ENCODE measurements at places on chromosomes 6 and 20. TPM values are rescaled to one million over a fixed set of nuclear protein-coding genes. Genes with fewer than 3 reads are reported as not detected.

DNA sequence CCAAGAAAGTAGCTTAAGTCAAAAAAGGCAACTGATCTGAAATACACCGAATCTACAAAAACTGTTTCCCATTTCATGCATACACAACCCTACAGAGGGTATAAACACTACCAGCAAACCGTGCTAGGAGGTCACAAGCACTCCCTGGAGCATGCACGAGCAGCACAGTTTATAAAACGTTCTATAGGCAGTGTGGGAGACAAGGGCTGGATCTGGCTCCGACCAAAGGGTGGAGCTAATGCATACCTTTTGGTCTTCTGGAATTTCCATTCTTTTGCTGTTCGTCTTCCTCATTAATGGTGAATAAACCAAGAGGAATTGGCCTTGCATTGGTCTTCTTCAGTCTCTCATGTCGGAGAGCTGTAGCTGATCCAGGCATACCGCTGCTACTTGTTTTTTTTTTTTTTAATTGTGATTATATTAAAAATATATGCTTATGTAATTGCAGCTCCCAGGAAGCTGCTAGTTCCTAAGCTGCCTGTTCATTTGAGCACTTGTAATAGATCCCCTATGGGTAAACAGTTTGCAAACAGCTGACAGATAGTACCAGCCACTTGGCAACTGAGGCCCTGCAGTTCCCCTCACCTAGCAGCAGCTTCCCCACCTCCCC is 24.5 kb downstream of the MAP7 start:
- no peak for DNase-seq

DNA sequence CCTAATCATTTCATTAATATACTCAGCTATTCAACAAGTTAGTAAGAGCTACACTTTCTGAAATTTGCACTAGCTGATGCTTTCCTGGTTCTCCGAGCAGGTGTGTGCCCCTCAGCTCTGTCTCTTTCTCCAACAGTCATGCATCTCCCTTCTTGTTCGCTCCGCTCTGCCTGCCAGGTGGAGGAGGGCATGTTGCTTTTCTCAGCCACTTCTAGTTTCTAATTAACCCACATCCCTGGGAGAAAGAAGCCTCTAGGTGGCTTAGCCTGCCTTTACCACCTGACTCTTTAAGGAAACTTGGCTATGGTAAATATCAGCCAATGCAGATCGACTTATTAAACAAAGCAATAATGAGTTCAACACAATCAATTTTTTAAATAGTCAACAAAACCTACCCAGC is 34.2 kb downstream of the LRFN2 start:
- DNase-seq: no peak

DNA sequence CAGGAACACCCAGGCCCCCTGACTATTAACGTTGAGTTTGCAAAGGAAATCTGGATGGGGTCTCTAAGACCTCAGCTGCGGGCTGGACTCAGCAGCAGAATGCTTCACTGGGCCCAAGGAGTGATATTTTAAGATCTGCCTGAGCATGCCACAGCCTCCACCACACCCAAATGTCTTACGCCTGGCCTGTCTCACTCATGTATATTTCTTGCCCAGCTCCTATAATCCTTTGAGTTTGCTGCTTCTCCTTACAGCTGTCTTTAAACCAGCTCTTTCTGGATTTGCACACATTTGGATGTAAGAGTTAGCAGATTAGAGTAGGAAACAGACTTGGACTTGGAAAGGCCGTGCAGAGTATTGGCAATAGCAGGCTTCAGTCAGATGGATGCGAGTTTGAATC is 16.4 kb downstream of the CASS4 start:
- no peak for DNase-seq

- DNase-seq: no peak
Measured at GRCh38 chr6:1377526-1377925, 11.8 kb upstream of the FOXF2 start.

DNA sequence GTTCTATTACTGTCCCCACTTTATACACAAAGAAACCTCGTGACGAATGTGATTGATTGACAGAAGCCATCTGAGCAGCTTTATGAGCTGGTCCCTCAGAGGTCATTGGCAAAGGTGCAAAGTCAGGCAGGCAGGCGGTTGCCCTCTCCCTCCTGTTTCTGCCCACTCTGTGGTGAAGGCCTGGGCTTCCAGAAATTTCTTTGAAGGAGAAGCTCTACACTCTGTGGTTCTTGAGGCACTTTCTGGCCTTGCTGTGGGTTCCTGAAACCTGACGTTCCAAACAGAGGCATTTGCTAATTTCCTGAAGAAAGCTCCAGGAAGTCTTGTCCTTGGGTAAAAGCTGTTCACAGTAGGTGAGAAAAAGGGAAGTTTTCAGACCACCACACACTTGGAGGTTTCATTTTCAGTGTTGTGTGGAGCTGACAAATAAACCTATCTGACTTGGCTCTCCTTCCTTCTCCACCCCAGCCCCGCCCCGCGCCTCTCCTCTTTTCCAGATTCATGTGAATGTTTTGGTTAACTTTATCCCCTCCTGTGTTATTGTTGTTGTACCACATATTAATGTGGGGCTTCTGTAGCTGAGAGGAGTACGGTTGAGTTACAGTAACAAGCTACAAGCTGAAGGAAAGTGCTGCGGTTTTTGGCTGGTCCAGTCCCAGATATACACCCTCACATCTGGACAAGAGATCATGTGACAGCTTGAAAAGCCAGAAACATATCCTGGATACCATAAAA is 274.1 kb downstream of the CLIC5 start:
- DNase-seq: no peak

- no peak for DNase-seq
Measured at GRCh38 chr6:41451039-41451438, 95.1 kb upstream of the FOXP4 start.

GRCh38 chr20:52601295-52601971 is 370.7 kb upstream of the TSHZ2 start:
- DNase-seq: no peak

DNA sequence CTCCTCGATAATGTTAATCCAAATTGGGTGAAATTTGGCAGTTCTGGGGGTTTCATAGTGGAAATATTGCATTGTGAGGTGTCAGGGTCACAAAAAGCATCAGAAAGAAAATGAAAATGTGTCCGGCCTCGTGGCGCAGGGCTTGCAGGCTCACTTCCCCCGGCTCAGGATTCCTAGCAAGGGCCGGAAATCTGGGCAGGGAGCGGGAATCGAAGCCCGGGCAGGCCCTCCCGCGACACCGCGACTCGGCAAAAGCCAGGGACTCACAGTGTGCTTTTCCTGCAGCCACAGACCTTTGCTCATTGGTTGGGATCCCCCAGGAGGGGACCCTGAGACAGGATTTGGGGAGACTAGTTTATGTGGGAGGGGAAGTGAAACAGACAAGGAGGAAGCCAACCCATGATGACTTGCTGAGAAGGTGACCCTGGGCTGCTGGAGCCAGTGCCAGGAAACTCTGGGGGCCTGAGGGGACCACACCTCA is 847 bp upstream of the CD93 start:
- DNase-seq: no peak

DNA sequence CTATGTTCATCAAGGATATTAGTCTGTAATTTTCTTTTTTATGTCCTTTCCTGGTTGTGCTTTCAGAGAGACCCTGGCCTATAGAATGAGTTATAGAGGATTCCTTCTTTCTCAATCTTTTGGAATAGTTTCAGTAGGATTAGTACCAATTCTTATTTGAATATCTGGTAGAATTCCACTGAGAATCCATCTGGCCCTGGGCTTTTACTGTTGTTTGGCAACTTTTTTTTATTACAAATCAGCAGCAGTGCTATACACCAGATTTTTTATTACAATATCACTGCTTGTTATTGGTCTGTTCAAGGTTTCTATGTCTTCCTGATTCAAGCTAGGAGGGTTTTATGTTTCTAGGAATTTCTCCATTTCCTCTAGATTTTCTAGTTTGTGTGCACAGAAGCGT is 50.0 kb upstream of the NRSN1 start:
- DNase-seq: no peak

DNA sequence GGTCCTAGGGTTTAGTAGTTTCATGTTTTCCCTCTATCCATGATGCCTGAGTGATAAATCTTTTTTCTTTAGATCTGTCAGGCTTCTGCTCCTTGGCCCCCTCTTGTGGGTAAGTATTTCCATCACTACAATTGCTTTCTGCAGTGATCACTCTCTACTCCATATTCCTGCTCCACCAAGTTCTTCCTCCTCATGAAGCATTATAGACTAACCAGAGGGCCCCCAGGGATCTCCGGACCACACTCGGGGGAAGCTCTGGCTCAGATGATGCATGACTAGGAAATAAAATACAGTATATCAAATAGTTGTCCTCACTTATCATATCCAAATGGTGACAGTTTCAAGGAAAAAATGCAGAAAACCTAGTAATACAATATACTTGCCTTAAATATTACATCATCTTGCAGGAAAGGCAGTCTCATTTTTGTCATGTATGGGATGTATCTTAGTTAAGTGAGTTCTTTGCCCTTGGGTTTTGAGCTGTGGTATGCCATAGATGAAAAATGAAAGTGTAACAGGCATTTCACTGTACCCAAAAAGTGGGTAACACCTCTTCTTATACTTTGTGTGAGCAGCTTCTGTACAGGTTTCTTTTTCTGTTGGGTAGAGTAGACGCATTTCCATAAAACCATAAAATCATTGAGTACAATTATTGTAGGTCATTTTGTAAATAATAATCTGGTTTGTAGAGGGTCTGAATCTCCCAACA is 200.9 kb upstream of the EYA4 start:
- DNase-seq: peak; percentile 16

DNA sequence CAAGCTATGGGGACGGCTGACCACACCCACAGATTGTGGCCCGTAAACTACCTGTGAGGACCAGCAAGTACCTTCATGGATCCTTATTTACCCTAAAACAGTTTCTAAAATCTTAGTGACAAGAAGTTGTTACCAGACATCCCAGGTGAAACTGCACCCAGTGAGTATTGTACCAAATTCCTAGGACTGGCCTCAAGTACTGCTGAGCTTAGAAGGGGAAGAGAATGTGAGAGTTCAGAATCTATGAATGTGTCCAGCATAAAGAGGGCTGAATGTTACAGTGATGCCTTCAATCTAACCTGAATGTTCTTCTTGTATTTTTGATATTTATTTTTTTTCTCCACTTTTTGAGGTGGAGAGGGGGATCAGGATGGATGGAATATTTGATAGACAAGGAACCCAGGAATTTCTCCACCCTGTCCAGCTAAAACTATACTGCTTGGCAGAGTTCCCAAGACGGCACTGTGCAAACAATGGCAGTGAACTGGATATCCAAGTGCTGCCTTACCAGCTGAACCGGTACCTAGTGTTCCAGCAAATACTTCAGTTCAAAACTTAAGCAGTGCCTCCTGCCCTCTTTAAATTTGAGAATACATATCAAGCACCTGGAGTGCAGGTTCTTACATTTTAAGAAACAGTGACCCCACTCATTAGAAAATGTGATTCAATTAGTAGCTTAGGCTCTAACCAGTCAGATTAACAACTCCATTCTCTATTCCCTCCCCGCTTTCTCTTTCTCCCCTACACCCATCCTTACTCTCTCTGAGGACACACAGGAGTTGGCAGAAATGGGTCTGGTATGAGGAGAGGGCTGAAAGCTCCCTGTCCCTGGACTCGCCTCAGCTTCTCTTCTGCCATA is 427.3 kb upstream of the FLRT3 start:
- DNase-seq: no peak

GRCh38 chr20:39311851-39312506 is 349.8 kb downstream of the DHX35 start:
- DNase-seq: no peak

DNA sequence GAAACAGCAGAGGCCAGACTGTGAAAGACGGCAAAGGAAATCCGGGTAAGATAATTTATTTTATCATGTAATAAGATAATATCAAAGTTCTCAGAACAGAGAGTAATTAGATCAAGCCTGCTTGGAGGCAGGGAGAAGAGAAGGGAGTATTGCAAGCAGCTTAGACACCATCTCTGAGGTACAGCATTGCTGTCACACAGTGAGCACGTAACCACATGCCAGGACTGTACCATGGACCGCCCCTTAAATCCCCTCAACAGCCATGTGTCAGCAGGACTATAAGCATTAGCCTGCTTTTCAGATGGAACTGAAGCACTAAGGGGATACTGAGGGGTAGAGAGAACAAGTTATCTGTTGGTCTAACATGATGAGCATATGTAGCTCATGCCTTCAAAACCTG is 141.5 kb downstream of the C6orf118 start:
- no peak for DNase-seq

Gene SPATA25
- 2.0 TPM for total RNA-seq

Gene EYS
- total RNA-seq: 2.0 TPM

Gene PTK6
- not detected for total RNA-seq

Gene FRS3
- 9.4 TPM for total RNA-seq

Gene VNN1
- total RNA-seq: under 0.01 TPM

Gene RAET1G
- total RNA-seq: not detected

Gene POM121L2
- not detected for total RNA-seq

Gene RNF182
- total RNA-seq: 35.1 TPM

Gene ZNF334
- 11.4 TPM for total RNA-seq

Measured in frontal cortex (tissue), 4 donors.